ENCODE measurements at places on chromosomes 5 and 9. TPM values are rescaled to one million over a fixed set of nuclear protein-coding genes. Genes with fewer than 3 reads are reported as not detected.

Gene UBAP2
- total RNA-seq = 35.0 TPM

Gene PDE6A
- not detected for total RNA-seq

Gene CNTNAP3
- not detected for total RNA-seq

Gene ZNF883
- 0.29 TPM for total RNA-seq

Gene RNF180
- not detected for total RNA-seq

Gene NRG2
- not detected for total RNA-seq

Gene TNFSF15
- total RNA-seq = 0.14 TPM

Gene RBM27
- 21.8 TPM for total RNA-seq

Gene TTC16
- total RNA-seq = 0.61 TPM

Gene FSTL4
- 0.36 TPM for total RNA-seq

Gene CDX1
- not detected for total RNA-seq

Measured in activated CD4-positive, alpha-beta memory T cell treated with anti-CD3 and anti-CD28 coated beads for 36 hours (primary cell).